ENCODE measurements at places on chromosomes 4 and X.

GRCh38 chrX:150933945-150934350 lies 35.5 kb upstream of the CD99L2 start:
- no peak for DNase-seq

DNA sequence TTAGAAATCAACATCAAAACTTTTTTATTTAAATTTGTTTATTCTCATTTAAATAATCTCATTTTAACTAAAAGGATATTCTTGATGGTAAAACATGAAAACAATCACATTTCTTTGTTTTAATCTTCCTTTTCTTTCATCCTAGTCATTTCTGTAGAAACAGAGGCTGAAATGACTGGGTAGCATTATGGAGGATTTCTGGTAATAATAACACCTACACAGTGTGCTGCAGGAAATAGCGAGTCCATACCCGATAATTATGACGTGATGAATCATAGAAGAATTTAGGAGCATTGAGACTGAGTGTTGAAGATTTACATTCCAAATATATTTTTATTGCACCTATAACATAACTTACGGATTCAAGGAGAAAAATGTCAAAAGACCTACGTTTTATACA lies 31.4 kb upstream of the BBS12 start:
- DNase-seq, result no peak

DNA sequence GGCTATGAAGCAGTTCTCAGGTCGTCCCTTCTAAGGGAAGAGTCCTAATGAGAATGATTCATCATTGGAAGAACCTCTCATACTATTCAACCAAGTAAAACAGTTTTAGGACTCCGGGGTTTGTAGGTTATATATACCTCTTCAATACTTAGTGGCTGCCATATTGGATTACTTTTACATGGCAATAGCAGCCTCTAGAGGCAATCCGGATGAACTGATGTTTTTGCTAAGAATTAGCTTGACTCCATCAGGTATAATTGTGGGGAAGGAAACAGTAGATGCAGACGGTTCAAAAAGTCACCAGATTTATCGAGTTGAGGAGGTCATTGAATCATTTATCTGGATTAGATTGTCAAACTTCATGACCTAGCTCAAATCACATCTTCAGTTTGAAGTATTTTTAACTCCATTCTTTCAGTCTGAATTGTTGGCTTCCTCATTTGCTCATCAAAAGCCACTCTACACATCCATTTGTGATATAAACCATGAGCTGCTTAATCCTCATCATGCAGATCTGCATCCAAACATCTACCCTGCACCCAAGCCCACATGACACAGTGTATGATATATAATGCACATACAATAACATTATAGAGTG lies 28.4 kb downstream of the GUCY1B1 start:
- DNase-seq, result peak; percentile 16

- DNase-seq, result no peak
These were observed 131.6 kb upstream of the TMEM164 start for GRCh38 chrX:109871121-109871888.

- no peak for DNase-seq
These were observed 57.1 kb downstream of the RHOH start for GRCh38 chr4:40253906-40254305.

DNA sequence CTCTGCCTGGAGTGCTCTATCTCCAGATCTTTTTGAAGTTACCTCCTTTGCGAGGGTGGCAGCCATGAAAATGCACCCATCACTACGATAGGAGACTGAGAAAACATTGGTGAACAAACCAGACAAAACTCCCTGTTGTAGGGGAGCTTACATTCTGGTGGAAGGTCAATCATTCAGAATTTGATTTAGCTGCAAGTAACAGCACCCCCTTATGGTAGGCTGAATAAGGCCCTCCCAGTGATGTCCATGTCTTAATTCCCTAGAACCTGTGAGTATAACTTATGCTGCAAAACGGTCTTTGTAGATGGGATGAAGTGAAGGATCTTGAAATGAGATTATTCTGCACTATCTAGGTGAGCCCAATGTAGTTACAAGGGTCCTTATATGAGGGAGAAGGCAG lies 5.6 kb upstream of the TEC start:
- DNase-seq, result no peak

GRCh38 chr4:95142932-95143331 lies 385.2 kb downstream of the BMPR1B start:
- no peak for DNase-seq

DNA sequence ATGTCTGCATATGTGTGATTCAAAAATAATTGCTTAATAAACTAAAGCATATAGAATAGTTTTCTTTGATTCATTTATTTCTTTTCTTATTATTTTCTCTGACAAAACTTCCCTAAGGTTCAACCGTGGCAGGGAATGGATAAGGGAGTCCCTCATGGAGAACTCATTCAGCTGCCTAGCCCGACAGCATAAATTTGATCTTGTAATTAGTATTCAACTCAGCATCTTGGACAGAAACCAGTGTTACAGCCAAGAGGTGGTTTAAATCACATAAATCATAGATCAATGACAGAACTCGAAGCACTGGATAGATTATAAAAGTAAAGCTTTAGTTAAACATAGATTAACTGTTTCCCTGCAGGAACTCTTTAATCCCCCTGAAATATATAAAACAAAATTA lies 174.3 kb upstream of the POU3F4 start:
- no peak for DNase-seq
